ENCODE measurements at places on chromosomes 12 and 14.

- DNase-seq = no peak
Measured at GRCh38 chr12:40584763-40585162, 107.5 kb upstream of the CNTN1 start.

- DNase-seq = no peak
Measured at GRCh38 chr14:102194856-102195255, 55.2 kb downstream of the WDR20 start.

DNA sequence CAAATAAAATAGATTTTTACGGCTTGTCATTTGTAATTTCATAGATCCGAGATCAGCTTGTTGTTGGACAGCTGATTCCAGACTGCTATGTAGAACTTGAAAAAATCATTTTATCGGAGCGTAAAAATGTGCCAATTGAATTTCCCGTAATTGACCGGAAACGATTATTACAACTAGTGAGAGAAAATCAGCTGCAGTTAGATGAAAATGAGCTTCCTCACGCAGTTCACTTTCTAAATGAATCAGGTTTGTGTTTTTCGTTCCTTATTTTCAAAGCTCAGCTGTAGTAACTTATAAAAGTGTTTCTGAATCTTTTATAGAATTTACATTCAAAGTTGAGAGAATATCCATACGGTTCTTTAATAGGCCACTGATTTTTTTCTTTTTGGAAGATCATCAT, 89.1 kb downstream of the LRRK2 start:
- no peak for DNase-seq

- no peak for DNase-seq
Measured at GRCh38 chr14:68405961-68406360, 386.9 kb downstream of the ZFP36L1 start.

DNA sequence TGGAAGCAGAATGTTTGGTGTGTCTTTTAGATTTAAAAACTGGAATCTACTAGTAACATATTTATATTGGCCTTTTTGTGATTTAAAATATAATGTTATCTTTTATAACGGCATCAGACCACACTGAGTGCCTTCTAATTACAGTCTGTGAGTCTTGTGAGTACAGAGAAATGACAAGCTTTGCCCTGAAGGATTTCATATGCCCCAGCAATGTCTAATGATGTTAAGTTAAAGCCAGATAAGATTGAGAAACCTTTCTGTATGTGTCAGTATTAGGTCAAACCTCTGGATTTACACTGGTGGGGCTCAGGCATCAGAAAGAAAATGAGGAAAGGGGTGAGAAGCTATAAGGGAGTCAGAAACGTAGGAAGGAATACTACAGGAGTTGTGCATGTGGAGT, 25.2 kb downstream of the PLEKHA5 start:
- no peak for DNase-seq

DNA sequence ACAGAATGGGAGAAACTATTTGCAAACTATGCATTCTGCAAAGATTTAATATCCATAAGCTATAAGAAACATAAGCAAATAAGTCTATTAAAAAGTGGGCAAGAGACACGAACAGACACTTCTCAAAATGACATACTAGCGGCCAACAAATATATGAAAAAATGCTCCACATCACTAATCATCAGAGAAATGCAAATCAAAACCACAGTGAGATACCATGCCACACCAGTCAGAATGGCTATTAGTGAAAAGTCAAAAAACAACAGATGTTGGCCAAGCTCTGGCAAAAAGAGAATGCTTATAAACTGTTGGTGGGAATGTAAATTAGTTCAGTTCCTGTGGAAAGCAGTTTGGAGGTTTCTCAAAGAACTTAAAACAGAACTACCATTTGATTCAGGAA, 121.3 kb downstream of the KCNMB4 start:
- DNase-seq = no peak

DNA sequence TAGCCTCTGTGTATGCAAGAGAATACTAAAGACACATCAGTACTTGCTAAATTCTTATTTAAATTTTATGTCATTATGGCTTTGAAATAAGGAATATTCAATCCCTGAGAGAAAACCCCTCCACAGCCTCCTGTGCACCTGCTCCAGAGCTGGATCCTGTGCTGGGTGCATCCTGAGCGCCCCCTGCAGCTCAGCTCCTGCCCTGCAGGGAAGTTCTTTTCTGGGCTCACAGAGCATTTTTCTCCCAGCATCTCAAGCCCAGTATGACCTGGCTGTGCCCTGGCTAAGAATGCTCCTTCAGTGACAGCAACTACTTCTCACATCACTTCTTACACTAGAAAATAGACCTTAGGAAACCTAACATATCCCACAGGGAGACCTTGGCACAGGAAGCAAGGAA, 1211.7 kb downstream of the TMEM121 start:
- DNase-seq = no peak
